IMR-90 (cell line): ENCODE measurements at places on chromosomes 7 and 10. TPM values are rescaled to one million over a fixed set of nuclear protein-coding genes. Genes with fewer than 3 reads are reported as not detected.
A peak's percentile ranks its signal among the peaks of the same experiment; 100 is the strongest.

DNA sequence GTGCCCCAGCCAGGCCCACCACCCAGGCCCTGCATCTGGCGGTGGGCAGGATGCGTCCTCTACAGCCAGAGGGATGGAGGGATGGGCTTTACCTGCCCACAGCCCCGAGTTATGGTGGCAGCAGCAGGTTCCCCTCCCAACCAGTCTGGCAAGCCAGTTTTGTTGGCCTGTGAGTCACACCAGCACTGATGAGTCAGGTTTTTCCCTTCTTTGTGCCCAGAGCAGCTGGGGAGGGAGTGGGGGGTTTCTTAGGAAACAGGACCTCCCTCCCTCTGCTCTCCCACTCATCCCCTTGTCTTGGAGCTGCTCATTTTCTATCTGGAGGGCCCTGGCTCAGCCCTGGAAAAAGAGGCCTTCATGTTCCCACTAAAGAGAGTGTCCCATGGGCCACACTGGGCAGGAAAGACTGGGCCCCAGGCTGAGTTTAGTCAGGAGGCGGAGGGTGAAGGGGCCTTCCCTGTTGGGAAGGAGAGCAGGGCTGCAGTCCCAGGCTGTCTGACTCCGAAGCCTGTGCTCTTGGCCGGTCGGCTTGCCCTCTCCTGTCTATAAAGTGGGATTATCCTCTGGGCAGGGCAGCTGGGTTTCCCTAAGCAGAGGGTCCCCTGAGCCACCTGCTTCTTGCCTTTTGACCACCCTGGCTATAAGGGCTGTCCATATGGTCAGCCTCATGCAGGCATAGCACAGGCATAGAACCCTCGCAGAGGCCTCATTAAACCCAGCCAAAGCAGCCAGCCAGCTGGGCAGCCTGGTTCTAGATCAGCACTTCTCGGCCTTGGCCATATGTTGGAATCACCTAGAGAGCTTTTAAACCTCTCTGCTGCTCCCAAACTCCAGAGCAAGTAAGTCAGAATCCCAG is 30.2 kb upstream of the ANKRD2 start:
- peak; percentile 97 for DNase-seq

- no peak for DNase-seq
These were observed 17.9 kb downstream of the ERCC6 start for GRCh38 chr10:49521062-49521461.

The PSTK gene
- 4.1 and 4.7 TPM in 2 replicates for total RNA-seq

The CYP2W1 gene
- not detected in 2 replicates for total RNA-seq
